ENCODE measurements at places on chromosomes 6 and 20. TPM values are rescaled to one million over a fixed set of nuclear protein-coding genes. Genes with fewer than 3 reads are reported as not detected.

Gene PBOV1
- total RNA-seq: not detected

Gene BPIFA1
- total RNA-seq: not detected

Gene CST4
- not detected for total RNA-seq

Gene ANGPT4
- total RNA-seq: not detected

Gene TBX18
- not detected for total RNA-seq

Gene GSTA4
- not detected for total RNA-seq

Gene ZSCAN23
- 1.7 TPM for total RNA-seq

Gene ZC2HC1B
- total RNA-seq: not detected

Gene PACRG
- 0.81 TPM for total RNA-seq

Gene CHRNA4
- total RNA-seq: not detected

Gene PROKR2
- not detected for total RNA-seq

Gene CFAP61
- total RNA-seq: not detected

Gene TSHZ2
- total RNA-seq: 31.8 TPM

Gene CALHM5
- not detected for total RNA-seq

Gene KCNK16
- total RNA-seq: not detected

GRCh38 chr6:89630488-89630887, 8.1 kb downstream of the LYRM2 start:
- H3K4me1 ChIP-seq: no peaks in the 10 kb centered on the region
- no peaks in the 10 kb centered on the region for H3K36me3 ChIP-seq
- H3K27ac ChIP-seq: no peak overlapping the region
- no peak overlapping the region for H3K4me3 ChIP-seq
- no peaks in the 10 kb centered on the region for H3K27me3 ChIP-seq
- no peak for DNase-seq

GRCh38 chr6:157203312-157203744, 120.0 kb downstream of the TMEM242 start:
- no peak overlapping the region for H3K27ac ChIP-seq
- no peak overlapping the region for H3K4me3 ChIP-seq
- H3K36me3 ChIP-seq: peaks cover 51% of the 10 kb centered on the region
- no peaks in the 10 kb centered on the region for H3K27me3 ChIP-seq
- H3K4me1 ChIP-seq: peaks cover 4% of the 10 kb centered on the region

- H3K4me3 ChIP-seq: no peak overlapping the region
- H3K4me1 ChIP-seq: no peaks in the 10 kb centered on the region
- H3K27me3 ChIP-seq: no peaks in the 10 kb centered on the region
- H3K36me3 ChIP-seq: no peaks in the 10 kb centered on the region
- DNase-seq: no peak
- no peak overlapping the region for H3K27ac ChIP-seq
Observed at GRCh38 chr6:161429921-161430490, 156.1 kb upstream of the AGPAT4 start.

DNA sequence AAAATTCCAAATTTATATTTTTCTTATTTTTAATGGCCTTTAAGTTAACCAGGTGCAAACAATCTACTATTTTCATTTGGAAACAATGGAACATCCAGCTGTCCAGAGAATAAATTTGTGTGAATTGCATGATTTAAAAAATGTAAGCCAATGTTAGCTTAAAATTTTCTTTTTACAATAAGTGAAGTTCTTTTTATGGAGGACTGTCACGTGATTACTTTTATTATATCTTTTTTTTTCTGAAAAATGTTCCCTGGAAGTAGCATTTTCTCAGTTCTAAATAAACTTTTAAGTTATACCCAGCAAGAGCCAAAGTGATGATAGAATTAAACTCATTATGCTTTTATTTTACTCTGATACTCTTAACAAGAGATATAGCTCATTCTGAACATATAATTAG, 267.7 kb upstream of the SLC35B3 start:
- H3K4me1 ChIP-seq: no peaks in the 10 kb centered on the region
- H3K36me3 ChIP-seq: no peaks in the 10 kb centered on the region
- no peak for DNase-seq
- no peaks in the 10 kb centered on the region for H3K27me3 ChIP-seq
- H3K4me3 ChIP-seq: no peak overlapping the region
- no peak overlapping the region for H3K27ac ChIP-seq

GRCh38 chr20:13468166-13468565, 170.6 kb downstream of the TASP1 start:
- DNase-seq: no peak
- no peaks in the 10 kb centered on the region for H3K4me1 ChIP-seq

GRCh38 chr6:105162377-105162776, 17.4 kb downstream of the POPDC3 start:
- no peak for DNase-seq
- no peak overlapping the region for H3K27ac ChIP-seq
- H3K27me3 ChIP-seq: no peaks in the 10 kb centered on the region
- H3K4me3 ChIP-seq: no peak overlapping the region

- no peaks in the 10 kb centered on the region for H3K27me3 ChIP-seq
- no peak overlapping the region for H3K27ac ChIP-seq
- H3K4me1 ChIP-seq: peaks cover 11% of the 10 kb centered on the region
- H3K4me3 ChIP-seq: no peak overlapping the region
Observed at GRCh38 chr20:62506087-62506486, 30.3 kb upstream of the GATA5 start.

DNA sequence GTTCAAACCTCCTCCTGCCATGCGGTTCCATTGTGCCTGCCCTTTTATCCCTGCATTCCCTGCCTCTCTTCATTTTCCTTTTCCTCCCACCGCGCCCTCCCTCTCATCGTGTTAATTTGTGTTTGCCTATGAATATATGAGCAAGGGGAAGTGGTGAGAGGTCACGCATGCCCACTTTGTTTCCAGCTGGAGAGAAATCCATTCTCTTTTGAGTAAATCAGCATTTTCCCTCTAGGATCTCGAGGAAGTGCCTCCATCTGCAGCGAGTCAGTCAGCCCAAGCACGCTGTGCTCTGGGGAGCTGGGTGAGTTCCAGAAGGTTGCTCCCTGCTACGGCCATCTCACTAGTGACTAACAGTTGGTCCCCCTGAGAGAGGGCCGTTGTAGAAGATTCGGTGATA, 42.9 kb downstream of the CDH26 start:
- no peaks in the 10 kb centered on the region for H3K4me1 ChIP-seq
- no peaks in the 10 kb centered on the region for H3K36me3 ChIP-seq
- no peaks in the 10 kb centered on the region for H3K27me3 ChIP-seq
- H3K4me3 ChIP-seq: no peak overlapping the region

- H3K27me3 ChIP-seq: no peaks in the 10 kb centered on the region
- H3K36me3 ChIP-seq: no peaks in the 10 kb centered on the region
- H3K4me3 ChIP-seq: no peak overlapping the region
- no peak for DNase-seq
- H3K27ac ChIP-seq: no peak overlapping the region
Observed at GRCh38 chr6:168671863-168672546, 231.0 kb downstream of the SMOC2 start.

- no peak overlapping the region for H3K27ac ChIP-seq
- no peaks in the 10 kb centered on the region for H3K36me3 ChIP-seq
- H3K4me1 ChIP-seq: no peaks in the 10 kb centered on the region
- DNase-seq: no peak
- no peak overlapping the region for H3K4me3 ChIP-seq
Observed at GRCh38 chr20:58718121-58718563, 25.5 kb downstream of the NPEPL1 start.

- no peaks in the 10 kb centered on the region for H3K36me3 ChIP-seq
- no peak overlapping the region for H3K4me3 ChIP-seq
- H3K4me1 ChIP-seq: no peaks in the 10 kb centered on the region
- H3K27me3 ChIP-seq: no peaks in the 10 kb centered on the region
Observed at GRCh38 chr6:157688960-157689599, 134.0 kb upstream of the SNX9 start.

DNA sequence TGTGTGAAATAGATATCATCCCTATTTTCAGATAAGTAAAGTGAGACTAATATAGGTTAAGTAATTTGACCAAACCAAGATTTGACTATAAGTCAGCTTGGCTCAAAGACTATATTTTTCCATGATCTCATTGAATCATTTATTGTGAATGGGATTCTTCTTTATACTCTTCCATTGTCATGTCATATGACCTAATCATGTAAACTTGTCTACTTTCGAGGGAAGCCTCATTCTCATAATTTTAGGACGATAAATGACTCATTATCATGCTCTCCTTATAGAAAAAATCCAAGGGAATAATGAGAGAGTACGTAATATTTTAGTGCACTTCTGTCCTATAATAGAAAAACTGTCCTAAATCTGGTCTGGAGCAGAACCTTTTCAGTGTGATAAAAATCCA, 40.9 kb upstream of the CCN6 start:
- H3K4me1 ChIP-seq: peaks cover 26% of the 10 kb centered on the region
- DNase-seq: no peak
- no peaks in the 10 kb centered on the region for H3K27me3 ChIP-seq
- H3K4me3 ChIP-seq: no peak overlapping the region
- H3K27ac ChIP-seq: no peak overlapping the region
- no peaks in the 10 kb centered on the region for H3K36me3 ChIP-seq

- no peak overlapping the region for H3K27ac ChIP-seq
- no peaks in the 10 kb centered on the region for H3K4me1 ChIP-seq
- no peak overlapping the region for H3K4me3 ChIP-seq
- DNase-seq: no peak
Observed at GRCh38 chr6:161511447-161512095, 237.7 kb upstream of the AGPAT4 start.

DNA sequence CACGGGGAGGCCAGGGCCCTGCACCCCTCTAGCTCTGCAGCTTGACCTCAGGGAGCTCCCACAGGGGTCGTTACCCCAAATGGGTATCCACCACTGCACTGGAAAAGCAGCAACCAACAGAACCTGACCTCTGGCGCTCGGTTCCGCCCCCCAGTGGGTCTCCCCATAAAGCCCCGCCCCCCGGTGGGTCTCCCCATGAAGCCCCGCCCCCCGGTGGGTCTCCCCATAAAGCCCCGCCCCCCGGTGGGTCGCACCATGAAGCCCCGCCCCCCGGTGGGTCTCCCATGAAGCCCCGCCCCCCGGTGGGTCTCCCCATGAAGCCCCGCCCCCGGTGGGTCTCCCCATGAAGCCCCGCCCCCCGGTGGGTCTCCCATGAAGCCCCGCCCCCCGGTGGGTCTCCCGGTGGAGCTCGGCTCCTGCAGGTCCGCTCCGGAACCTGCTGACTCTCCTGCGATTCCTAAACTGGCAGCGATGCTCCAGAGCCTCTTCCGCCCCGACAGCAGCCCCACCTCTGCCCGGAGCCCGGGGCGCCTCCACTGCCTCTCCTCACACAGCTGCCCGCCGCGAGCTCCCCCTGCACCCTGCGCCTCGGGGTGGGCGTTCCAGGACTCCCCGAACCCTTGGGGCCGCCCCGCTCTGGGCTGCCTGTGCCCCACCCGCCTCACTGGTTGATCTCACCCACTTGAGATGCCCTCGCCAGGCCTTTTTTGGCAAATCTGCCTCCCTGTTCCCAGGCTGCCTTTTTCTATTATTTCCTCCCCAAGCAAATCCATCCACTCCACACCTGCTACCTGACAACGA, 12.1 kb downstream of the SLC2A4RG start:
- no peaks in the 10 kb centered on the region for H3K36me3 ChIP-seq

DNA sequence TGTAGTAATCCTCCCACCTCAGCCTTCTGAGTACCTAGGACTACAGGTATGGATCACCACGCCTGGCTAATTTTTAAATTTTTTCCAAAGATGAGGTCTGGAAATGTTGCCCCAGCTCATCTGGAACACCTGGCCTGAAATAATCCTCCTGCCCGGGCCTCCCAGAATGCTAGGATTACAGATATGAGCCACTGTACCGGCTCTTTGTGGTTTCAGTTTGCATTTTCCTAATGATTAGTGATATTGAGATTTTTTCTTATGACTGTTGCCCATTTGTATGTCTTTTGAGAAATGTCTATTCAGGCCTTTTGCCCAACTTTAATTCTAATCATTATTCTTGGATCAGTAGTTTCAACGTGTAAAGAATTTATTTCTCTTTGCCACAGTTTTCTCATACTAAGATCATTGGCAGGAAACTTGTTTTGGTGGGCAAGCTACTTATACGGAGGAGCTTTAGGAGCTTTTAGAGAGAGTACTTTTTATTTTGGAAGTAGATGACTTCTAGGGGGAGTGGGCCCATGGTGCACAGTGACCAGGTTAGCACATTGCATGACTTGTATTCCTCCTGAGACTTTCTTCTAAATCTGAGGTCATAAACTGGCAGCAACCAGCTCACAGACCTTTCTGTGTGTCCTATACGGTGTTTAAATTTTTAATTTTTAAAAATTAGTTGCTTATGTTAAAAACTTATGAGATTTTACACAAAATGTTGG, 62.3 kb downstream of the STK4 start:
- no peaks in the 10 kb centered on the region for H3K27me3 ChIP-seq
- H3K4me3 ChIP-seq: no peak overlapping the region
- H3K4me1 ChIP-seq: peaks cover 88% of the 10 kb centered on the region

- H3K36me3 ChIP-seq: no peaks in the 10 kb centered on the region
- DNase-seq: no peak
- peaks cover 10% of the 10 kb centered on the region for H3K4me1 ChIP-seq
- no peak overlapping the region for H3K27ac ChIP-seq
- peaks cover 18% of the 10 kb centered on the region for H3K27me3 ChIP-seq
- H3K4me3 ChIP-seq: no peak overlapping the region
Observed at GRCh38 chr6:1312473-1313367, 822 bp downstream of the FOXQ1 start.

GRCh38 chr6:108165714-108166663, at the start of gene NR2E1:
Gene NR2E1 (plus strand): TSS chr6:108166022. CDS start chr6:108166766, 744 bp downstream.
- H3K27me3 ChIP-seq: peaks cover 77% of the 10 kb centered on the region
- no peak for DNase-seq
- no peaks in the 10 kb centered on the region for H3K36me3 ChIP-seq
- peaks cover 52% of the 10 kb centered on the region for H3K4me1 ChIP-seq
- H3K27ac ChIP-seq: no peak within 1 kb of the TSS

- DNase-seq: no peak
- no peak overlapping the region for H3K4me3 ChIP-seq
- no peaks in the 10 kb centered on the region for H3K27me3 ChIP-seq
- no peaks in the 10 kb centered on the region for H3K36me3 ChIP-seq
- H3K4me1 ChIP-seq: no peaks in the 10 kb centered on the region
Observed at GRCh38 chr20:38275815-38276550, 15.4 kb upstream of the KIAA1755 start.

GRCh38 chr6:56685102-56685733, 42.5 kb upstream of the DST start:
- no peaks in the 10 kb centered on the region for H3K4me1 ChIP-seq
- no peak for DNase-seq
- H3K4me3 ChIP-seq: no peak overlapping the region

DNA sequence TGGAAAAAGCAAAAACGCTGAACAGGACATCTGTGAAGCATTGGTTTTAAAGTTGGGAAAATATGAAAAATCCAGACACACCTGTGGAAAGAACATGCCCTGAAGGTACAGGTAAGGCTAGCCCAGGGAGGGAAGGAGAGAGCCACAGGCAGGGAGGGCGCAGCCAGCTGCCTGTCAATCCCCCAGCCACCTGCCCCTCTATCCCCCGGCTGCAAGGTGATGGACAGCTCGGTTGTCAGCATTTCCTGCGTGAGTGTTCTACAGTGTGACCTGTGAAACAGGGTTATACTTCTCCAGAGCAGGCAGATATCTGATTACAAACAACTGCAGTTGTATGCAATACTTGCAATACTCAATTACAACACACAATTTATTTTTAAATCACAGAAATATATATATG, 358.1 kb downstream of the SMOC2 start:
- H3K27me3 ChIP-seq: no peaks in the 10 kb centered on the region
- H3K4me3 ChIP-seq: no peak overlapping the region
- no peaks in the 10 kb centered on the region for H3K36me3 ChIP-seq
- H3K4me1 ChIP-seq: no peaks in the 10 kb centered on the region
- no peak overlapping the region for H3K27ac ChIP-seq
- DNase-seq: no peak

- no peaks in the 10 kb centered on the region for H3K27me3 ChIP-seq
- no peak overlapping the region for H3K27ac ChIP-seq
- H3K4me3 ChIP-seq: no peak overlapping the region
Observed at GRCh38 chr6:158911746-158912480, 88.1 kb downstream of the RSPH3 start.

GRCh38 chr6:137001299-137001976, 43.3 kb downstream of the IL20RA start:
- H3K27ac ChIP-seq: no peak overlapping the region
- DNase-seq: no peak
- no peaks in the 10 kb centered on the region for H3K27me3 ChIP-seq
- H3K4me1 ChIP-seq: no peaks in the 10 kb centered on the region
- no peak overlapping the region for H3K4me3 ChIP-seq
